ENCODE measurements at places on chromosomes 2 and 18.

GRCh38 chr2:211900000-211900399 lies 638.6 kb downstream of the ERBB4 start:
- DNase-seq = peak; percentile 4

DNA sequence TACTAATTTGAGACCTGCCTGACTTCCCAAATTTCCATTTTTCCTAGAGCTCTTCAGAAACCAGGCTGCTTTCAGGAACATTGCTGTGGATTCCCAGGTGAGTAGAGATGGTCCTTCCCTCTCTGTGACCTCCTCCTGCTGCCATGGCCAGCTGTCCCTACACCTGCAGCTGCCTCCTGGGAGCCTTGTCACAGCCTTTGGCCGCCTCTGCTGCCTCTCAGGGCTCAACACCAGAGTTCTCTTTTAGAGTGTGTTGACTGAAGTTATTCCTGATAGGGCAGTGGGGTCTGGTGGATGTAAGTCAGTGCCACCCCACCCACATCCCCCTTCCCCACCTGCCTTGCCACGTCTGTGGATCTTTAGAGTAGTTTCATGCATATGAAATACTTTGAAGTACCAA lies 22.9 kb downstream of the SPATS2L start:
- no peak for DNase-seq

DNA sequence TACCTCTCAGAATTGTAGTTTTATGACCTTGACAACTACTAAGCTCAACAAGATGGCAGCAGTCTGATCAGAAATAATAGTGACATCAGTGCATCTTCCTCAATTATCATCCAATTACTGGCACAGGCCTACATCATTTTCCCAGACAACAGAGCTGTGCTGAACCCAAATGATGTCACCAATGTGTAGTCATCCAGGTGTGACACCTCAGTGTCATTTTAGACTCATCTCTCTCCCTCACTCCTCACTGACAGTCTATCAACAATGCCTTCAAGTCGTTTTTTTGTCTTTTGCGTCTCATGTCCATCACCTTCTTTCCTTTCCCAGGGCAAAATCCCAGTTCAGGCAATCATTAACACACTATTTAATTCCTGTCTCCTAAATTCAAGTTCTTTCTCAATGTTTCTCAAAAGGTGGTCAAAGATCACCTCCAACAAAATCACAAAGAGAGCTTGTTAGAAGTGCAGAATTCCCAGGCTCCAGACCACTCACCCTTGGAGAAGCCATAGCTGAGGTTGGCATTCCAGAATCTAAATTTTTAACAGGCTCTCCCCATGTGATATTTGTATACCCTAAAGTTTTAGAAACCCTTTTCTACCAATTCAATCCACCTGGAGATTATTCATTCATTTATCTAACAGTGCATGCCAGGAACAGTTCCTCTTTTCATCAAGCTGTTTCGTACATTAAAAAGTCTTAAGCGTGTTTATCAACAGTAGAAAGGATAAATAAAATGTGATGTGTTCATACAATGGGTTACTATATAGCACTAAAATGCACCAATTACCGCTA lies 125.3 kb upstream of the KLF7 start:
- no peak for DNase-seq

- DNase-seq = no peak
Observed at GRCh38 chr2:183542606-183543005, 418.4 kb downstream of the NUP35 start.

- no peak for DNase-seq
Observed at GRCh38 chr2:68027959-68028358, 34.8 kb downstream of the C1D start.

DNA sequence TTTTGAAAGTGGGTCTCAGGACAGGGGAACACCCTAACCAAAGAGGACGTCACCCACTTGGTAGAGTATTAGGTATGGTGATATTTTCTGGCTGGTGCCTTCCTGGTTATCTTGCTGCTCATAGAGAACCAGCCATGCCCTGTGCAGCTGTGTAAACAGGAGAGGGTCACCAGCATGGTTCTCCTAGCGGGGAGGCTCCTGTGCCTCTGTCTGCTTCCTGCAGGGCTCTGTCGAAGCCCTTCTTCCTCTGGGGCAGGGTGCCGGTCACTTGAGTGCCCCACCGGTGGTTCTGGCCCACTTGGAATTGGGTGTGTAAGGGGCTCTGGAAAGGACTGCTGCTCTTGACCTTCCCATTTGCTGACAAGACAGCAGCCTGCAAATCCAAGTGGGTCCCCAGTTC lies 131.6 kb upstream of the MSH6 start:
- no peak for DNase-seq

- no peak for DNase-seq
Observed at GRCh38 chr2:156474401-156474800, 38.2 kb downstream of the GPD2 start.

- DNase-seq = peak; percentile 83
Observed at GRCh38 chr2:113248997-113249770, 29.5 kb downstream of the PAX8 start.

DNA sequence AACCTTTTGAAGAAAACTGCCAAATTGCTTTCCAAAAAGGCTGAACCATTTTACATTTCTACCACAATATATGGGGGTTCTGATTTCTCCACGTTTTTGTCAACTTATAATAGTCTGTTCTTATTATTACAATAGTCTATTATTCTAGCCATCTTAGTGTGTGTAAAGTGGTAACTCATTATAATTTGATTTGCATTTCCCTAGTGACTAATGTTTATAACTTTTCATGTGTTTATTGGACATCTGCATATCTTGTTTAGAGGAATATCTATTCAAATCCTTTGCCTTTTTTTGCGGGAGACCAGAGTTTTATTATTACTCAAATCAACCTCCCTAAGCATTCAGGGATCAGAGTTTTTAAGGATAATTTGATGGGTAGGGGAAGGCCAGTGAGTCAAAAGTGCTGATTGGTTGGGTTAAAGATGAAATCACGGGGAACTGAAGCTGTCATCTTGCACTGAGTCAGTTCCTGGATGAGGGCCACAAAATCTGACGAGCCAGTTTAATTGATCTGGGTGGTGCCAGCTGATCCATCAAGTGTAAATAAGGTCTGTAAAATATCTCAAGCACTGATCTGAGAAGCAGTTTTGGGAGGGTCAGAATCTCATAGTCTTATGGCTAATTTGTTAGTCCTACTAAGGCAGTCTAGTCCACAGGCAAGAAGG lies 303.4 kb upstream of the NCKAP5 start:
- DNase-seq = no peak

GRCh38 chr2:106195456-106195855 lies 1.4 kb upstream of the UXS1 start:
- no peak for DNase-seq

DNA sequence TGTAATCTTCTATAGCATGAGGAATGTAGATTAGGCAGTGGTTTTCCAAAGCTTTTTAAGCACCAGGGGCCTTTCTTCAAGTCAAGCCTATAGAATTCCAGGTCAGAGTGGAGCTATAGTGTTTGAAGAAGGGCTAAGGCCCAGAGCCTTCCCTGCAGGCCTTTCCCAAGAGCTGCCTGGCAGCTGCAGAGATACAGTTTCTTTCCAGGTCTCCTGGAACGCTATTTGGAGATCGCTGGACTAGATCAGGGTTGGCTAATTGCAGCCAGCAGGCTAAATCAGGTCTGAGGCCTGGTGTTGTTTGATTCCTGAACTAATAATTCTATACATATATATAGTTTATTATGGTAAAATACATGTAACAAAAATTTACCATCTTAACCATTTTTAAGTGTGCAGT lies 319.0 kb upstream of the SPRED2 start:
- DNase-seq = no peak

GRCh38 chr2:226995625-226996041 lies 159.8 kb downstream of the RHBDD1 start:
- DNase-seq = no peak

GRCh38 chr2:239004274-239005015 lies 156.6 kb downstream of the TWIST2 start:
- DNase-seq = no peak

GRCh38 chr2:80166483-80167171 lies 137.9 kb downstream of the LRRTM1 start:
- DNase-seq = no peak

GRCh38 chr2:225400060-225400511 lies 576 bp downstream of the NYAP2 start:
- DNase-seq = peak; percentile 11

GRCh38 chr18:9772847-9773677 lies 65.0 kb downstream of the RAB31 start:
- no peak for DNase-seq

DNA sequence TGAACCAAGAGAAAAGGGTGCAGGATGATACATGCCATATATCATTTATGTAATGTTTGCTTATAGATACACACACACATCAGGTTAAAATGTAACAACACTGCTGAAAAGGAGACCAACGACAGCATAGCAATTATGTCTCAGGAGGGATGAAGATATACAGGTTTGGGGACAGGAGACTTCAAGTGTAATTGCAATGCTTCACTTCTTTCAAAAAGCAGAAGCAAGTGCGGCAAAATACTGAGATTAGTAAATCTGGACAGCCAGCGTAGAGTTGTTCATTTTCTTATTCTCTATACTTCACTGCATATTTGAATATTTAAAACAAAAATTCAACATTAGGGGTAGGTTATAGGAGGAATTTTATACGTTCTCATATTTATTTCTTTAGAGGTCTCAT lies 87.2 kb downstream of the L3MBTL4 start:
- no peak for DNase-seq

DNA sequence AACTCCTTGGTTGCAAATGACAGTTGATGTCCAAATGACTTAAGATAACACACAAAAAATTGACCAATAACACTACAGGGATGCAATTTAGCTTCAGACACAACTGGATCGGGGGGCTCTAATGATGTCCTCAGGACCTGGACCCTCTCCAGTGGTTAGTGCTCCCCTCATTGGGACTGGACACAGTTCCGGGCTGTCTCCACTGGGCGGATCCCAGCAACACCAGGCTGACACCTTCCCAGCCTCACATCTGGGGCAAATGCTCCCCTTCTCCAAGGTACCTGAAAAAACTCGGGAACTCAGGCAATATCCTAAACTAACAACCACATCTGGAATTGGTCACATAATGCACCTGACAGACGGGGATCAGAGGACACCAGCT lies 48.7 kb downstream of the PSMG2 start:
- DNase-seq = no peak

- DNase-seq = peak; percentile 58
Observed at GRCh38 chr2:75199428-75200011, at the start of gene TACR1. TSS of gene TACR1 (minus strand) at chr2:75199520. CDS start at chr2:75198934, 586 bp downstream.

DNA sequence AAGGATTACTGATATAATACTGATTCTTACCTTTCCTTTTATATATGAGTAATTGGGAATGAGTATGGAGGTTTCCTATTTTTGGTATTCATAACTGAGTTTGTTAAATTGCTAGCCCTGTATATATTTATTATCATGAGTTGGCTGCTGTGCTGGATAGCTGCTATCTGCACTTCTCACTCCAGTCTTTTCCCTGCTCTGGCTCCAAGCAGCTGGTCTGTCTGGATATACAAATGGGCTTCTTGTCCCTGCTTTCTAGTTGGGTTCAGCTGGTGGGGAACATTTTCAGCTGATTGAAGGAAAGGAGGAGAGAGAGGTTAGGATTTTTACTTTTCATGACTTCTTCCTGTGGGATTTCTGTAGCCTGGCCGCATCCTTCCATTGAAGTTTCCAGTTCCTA lies 41.2 kb downstream of the AGFG1 start:
- DNase-seq = no peak

DNA sequence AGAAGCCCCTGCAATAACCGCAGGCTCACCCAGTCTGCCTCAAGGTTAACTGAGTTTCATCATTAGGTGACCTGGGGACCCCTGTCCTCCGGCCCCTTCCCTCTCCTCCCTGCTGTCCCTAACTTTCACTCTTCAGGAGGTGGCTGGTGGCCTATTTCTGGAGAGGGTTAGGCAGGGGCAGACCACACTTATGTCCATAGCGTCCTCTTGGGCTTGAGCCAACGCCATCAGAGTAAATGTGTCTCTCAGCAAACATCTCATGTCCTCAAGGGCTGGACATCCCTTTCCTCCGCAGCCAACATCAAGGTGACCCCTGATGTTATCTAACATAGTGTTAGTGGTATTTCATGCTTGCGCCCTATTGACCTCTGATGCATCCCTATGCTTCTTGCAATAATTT lies 114.8 kb downstream of the BCL11A start:
- DNase-seq = no peak

GRCh38 chr2:214233164-214233563 lies 177.7 kb upstream of the VWC2L start:
- DNase-seq = no peak

- DNase-seq = no peak
Observed at GRCh38 chr2:39411181-39411944, 25.7 kb downstream of the MAP4K3 start.

GRCh38 chr18:70228536-70228935 lies 23.0 kb upstream of the RTTN start:
- no peak for DNase-seq

DNA sequence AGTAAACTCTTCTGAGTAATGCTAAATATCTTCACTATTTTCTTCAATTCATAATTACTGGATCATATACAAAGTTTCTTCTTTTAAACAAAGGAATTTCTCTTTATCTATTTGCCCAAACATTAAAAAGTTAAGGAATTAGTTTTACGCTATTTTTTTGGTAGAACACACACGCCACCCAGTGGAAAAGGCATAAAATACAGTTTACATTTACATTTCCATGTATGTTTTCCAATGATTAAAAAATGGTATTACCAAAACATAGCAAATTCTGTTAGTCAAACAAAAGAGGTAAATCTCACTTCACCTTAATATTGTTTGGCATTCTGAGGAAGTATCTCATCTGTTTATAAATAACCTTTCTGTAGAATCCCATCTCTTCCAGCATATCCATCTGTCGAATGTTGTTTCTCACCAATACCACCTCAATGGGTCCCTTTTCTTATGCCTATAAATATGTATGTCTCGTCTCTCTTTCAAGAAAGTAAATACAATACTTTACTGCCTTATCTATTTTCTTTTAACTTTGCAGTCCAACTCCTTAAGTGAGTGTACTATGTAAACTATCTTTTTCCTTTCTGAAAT lies 7.2 kb downstream of the BOLL start:
- no peak for DNase-seq

GRCh38 chr2:109349503-109350465 lies 220.8 kb downstream of the SH3RF3 start:
- no peak for DNase-seq

DNA sequence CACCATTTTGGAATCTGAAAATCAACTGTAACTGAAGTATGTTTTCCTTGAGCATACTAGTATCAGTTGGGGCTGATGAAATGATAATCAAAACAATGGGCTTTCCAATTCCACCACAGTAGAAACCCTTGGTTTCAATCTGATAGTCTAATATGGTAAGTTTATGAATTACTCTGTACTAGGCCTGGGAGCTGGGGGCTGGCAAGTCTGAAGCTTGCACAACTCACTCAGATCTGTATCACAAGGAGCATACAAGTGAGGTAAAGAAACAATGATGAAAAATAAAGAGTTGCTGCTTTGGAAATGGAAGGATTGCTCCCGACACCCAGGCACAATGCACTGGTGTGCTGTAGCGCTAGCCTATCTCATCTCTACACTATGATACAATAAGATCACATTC lies 19.4 kb downstream of the ZEB2 start:
- DNase-seq = no peak

- DNase-seq = no peak
Observed at GRCh38 chr2:217096474-217097225, 236.8 kb upstream of the TNP1 start.

GRCh38 chr2:185472574-185472973 lies 266.0 kb upstream of the FSIP2 start:
- no peak for DNase-seq
